ENCODE measurements at places on chromosomes 5 and 9.

GRCh38 chr5:155649666-155650065 is 636.1 kb downstream of the KIF4B start:
- no peak for DNase-seq

DNA sequence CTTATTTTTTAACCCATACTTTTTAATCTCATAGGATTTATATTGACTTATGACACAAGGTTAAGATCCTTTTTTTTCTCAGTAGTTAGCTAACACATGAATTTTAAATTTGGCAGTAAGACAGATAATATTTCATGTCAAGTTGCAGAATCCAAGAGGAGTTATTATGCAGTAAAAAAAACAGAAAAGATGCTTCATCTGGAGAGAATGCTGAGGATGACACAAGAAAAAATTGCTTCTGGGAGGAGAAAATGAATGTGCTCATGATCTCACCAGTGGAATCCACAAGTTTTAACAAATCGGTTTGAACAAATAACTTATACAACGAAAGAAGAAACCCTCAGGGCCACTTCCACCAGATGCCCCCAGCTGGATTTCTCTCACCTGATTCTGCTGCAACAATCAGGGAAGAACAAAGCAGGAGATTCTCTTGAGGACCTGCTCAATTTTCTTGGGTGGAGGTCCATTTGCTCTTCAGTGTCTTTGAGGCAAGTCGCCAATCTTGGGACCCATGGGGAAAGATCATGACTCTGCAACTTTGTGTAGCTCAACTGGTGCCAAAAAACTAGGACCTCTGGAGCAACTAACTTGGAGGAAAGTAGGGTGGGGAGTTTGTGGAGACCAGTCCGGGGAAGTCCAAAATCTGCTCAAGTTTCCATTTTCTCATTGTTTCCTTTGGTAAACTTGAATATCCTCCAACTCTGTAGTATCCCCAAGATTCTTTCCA is 50.5 kb upstream of the TNFSF15 start:
- DNase-seq, result no peak

DNA sequence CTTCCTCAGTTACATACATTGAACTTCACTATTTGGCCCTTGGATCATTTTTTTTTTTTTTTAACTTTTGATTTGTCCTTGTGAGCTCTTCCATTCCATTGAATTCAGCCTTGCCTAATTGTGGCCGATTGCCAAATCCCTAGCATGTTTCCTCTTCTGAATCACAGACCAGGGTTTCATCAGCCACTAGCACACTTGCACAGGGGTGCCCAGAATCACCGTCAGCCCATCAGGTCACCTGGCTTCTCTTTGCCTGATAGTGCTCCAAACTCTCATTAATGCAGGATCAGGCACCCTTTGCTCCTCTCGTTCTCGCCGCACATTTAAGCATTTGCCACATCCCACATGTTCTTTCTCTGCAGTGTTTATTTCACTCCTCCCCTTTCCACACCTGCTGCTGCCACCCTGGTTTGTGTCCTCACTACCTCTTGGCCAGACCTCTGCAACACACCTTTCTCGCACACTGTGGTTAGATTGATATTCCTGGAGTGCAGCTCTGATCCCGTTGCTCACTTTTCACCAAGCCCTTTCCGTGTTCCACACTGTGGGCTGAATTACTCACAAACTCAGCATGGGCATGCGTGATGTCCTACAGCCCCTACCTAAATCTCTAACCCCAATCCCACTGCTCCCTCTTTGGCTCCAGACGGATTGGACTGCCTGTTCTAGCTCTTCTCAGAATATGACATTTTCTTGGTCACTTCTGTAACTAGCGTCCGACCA is 9.8 kb downstream of the PIK3R1 start:
- no peak for DNase-seq

- no peak for DNase-seq
Measured at GRCh38 chr9:6619909-6620308, 25.6 kb downstream of the GLDC start.

GRCh38 chr5:10521466-10522223 is 42.2 kb upstream of the ANKRD33B start:
- DNase-seq, result no peak

- no peak for DNase-seq
Measured at GRCh38 chr5:67146574-67146973, 50.0 kb downstream of the CD180 start.

Measured in NCI-H1105 (cell line).